ENCODE measurements at places on chromosomes 2 and 18. TPM values are rescaled to one million over a fixed set of nuclear protein-coding genes. Genes with fewer than 3 reads are reported as not detected.
A peak's percentile ranks its signal among the peaks of the same experiment; 100 is the strongest.

CXCR1 gene
- not detected for total RNA-seq

DNA sequence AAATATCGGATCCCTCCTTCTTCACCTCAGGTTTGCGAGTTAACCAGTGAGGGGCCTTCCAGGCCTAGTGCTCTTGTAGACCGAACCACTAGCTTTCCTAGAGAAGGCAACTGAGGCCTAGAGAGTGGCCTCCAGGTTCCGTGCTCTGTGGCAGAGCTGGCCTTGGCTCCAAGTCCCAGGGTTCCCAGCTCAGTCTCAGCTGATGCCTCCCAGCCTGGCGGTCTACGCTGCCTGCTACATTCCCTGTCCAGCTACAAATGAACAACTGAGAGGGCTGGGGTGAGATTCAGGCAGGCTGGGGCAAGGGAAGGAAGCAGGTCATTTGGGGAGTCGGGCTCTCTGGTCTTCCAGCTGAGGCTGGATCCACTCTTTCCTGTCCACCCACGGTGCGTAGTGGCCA lies 2.3 kb downstream of the STEAP3 start:
- DNase-seq: no peak

GRCh38 chr18:49546278-49546677 lies 15.6 kb upstream of the LIPG start:
- DNase-seq: no peak

DNA sequence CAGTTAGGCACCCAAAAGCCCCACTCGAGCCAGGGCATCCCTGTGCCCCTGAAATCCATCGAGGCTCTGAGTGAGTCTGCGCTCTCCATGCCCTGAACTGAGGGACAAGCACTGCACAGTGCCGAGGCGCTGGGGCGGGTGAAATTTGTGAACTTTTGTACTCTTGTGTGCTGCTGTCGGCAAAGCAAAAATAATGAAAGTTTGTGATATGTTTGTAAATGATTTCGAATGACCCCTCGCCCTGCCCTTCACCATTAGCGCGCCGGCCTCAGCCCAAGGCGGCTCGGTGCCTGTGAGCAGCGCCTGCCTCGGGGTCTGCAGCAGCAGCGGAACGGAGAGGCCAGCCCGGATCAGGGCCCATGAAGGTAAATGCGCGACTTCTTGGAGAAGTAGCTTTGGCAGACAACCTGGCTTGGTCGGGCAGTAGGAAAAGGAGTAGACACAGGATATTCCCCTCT lies 1.8 kb upstream of the HOXD4 start:
- no peak for DNase-seq

GRCh38 chr2:158214431-158214830 lies 112.8 kb downstream of the UPP2 start:
- DNase-seq: peak; percentile 75

DNA sequence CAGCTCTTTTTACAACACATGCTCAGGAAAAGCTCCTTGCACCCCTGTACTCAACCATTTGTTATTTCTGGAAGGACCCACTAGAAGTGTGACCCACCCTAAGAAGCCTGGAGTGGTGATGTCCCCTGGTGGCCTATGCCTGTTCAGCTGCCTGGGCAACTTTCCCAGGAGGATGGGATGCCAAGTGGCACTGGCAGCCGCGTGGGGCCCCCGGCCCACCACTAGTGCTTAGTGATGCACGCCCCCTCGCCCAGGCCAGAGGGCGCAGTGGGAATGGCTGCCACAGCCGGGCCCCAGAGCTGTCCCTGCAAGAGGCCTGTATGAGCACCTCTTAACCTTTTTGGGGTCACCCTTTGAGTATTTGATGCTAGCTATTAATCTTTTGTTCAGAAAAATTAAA lies 18.1 kb downstream of the IMPA2 start:
- DNase-seq: no peak
